A549 treated with AZD2906 at 1 μM for 4 hours (cell line): ENCODE measurements at places on chromosomes 5 and 9. TPM values are rescaled to one million over a fixed set of nuclear protein-coding genes. Genes with fewer than 3 reads are reported as not detected.

Gene FAM120AOS
- total RNA-seq = 45.5 to 49.0 TPM (median 47.3 TPM) in 5 replicates

Gene LCN15
- total RNA-seq = 0.05 to 0.09 TPM (median 0.09 TPM) in 3 of 5 replicates, not detected in the others

Gene SLC25A51
- 18.1 to 23.6 TPM (median 18.7 TPM) in 5 replicates for total RNA-seq

Gene BARHL1
- total RNA-seq = 0.02 to 0.03 TPM in 2 of 5 replicates, not detected in the others

Gene RLN1
- total RNA-seq = not detected in 5 replicates

Gene GRAMD2B
- total RNA-seq = 0.79 to 2.2 TPM (median 1.0 TPM) in 5 replicates

Gene AMBP
- total RNA-seq = 7.0 to 9.8 TPM (median 7.6 TPM) in 5 replicates

Gene ABCA2
- 19.1 to 28.9 TPM (median 24.6 TPM) in 5 replicates for total RNA-seq
